ENCODE measurements at places on chromosomes 11 and 22. TPM values are rescaled to one million over a fixed set of nuclear protein-coding genes. Genes with fewer than 3 reads are reported as not detected.

DNA sequence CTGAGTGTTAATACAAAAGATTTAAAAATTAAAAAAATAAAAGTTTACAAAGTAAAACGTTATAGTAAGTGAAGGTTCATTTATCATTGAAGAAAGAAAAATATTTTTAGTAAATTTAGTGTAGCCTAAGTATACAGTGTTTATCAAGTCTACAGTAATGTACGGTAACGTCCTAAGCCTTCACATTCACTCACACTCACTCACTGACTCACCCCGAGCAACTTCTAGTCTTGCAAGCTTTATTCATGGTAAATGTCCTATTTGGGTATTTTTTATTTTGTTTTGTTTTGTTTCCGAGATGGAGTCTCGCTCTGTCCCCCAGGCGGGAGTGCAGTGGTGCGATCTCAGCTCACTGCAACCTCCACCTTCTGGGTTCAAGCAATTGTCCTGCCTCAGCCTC, 8.8 kb downstream of the CASTOR1 start:
- peak; percentile 36 for DNase-seq
- no peak overlapping the region for H3K27ac ChIP-seq
- H3K4me1 ChIP-seq: peaks cover 31% of the 10 kb centered on the region
- H3K27me3 ChIP-seq: no peaks in the 10 kb centered on the region
- H3K36me3 ChIP-seq: no peaks in the 10 kb centered on the region

DNA sequence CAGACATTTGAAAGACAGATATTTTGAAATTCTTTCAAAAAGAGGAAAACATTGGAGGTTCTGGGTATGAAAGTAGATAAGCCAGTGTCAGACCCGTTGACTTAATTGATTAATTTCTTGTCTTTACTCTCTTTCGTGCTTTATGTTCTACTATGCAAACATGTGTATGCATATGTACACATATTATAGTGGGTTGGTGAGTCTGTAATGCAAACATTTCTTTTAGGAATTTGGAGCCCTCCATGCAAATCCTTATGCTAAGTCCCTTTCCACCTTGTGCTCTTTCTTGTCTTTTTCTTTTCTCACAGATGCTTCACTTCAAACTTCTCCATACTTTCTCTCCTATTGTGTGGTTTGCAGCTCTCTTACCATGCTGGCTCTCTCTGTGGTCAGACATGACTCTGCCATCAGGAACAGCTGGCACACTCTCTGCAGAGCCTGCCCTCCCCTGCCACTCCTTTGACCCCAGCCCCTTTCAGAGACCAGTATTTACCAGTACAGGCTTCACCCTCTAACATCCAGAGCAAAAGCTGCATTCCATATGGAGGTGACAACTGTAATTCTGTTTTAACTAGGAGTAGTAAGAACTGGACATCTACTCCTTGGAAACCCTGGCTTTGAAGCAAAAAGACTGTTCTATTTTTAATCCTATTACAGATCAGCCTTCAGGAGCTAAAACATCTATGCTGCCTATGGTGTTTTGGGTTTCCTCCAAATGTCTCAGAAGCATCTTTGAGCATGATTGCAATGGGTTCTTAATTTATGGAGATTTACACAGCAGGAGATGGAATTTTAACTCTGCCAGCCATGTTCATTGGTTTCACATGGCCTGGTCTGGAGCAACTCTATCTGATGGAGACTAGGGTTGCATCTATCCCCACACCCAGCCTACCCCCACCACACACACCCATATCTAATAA, 386.9 kb upstream of the FAT3 start:
- no peak for DNase-seq
- no peaks in the 10 kb centered on the region for H3K36me3 ChIP-seq
- no peak overlapping the region for H3K4me3 ChIP-seq

GRCh38 chr22:19086417-19086816, 35.8 kb downstream of the DGCR2 start:
- H3K36me3 ChIP-seq: no peaks in the 10 kb centered on the region
- no peak overlapping the region for H3K4me3 ChIP-seq
- no peak overlapping the region for H3K27ac ChIP-seq

DNA sequence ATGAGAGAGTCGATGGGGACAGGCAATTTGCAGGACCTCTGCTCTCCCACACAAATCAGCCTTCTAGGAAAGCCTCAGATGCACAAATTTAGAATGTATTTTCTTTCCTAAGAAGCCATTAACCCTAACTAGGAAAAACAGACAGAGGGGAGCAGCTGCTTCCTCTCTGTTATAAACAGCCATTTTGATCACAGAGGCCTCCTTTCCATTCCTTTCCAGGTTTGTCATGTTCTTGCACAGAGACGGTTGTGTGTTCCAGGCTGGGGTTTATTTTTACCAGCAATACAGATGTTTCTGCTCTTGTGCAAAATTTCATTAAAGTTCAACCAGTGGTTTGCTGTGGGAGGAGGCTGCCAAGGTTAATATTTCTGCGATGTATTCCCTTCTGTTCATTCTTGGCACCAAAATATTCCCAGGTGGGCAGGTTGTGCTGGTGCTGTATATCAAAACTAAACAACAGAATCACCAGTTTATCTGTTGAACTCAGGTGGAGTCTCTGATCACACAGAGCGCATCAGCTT, 90.2 kb downstream of the NAV2 start:
- H3K4me3 ChIP-seq: no peak overlapping the region
- no peak for DNase-seq
- H3K4me1 ChIP-seq: peaks cover 14% of the 10 kb centered on the region
- H3K27me3 ChIP-seq: no peaks in the 10 kb centered on the region
- H3K36me3 ChIP-seq: 0 out of 2 replicates have a peak, but pooled peaks cover 3% of the 10 kb centered on the region
- H3K27ac ChIP-seq: no peak overlapping the region

- no peaks in the 10 kb centered on the region for H3K27me3 ChIP-seq
- H3K27ac ChIP-seq: no peak overlapping the region
- H3K4me3 ChIP-seq: no peak overlapping the region
- H3K36me3 ChIP-seq: no peaks in the 10 kb centered on the region
- no peaks in the 10 kb centered on the region for H3K4me1 ChIP-seq
Observed at GRCh38 chr11:15557457-15558230, 442.9 kb downstream of the INSC start.

DNA sequence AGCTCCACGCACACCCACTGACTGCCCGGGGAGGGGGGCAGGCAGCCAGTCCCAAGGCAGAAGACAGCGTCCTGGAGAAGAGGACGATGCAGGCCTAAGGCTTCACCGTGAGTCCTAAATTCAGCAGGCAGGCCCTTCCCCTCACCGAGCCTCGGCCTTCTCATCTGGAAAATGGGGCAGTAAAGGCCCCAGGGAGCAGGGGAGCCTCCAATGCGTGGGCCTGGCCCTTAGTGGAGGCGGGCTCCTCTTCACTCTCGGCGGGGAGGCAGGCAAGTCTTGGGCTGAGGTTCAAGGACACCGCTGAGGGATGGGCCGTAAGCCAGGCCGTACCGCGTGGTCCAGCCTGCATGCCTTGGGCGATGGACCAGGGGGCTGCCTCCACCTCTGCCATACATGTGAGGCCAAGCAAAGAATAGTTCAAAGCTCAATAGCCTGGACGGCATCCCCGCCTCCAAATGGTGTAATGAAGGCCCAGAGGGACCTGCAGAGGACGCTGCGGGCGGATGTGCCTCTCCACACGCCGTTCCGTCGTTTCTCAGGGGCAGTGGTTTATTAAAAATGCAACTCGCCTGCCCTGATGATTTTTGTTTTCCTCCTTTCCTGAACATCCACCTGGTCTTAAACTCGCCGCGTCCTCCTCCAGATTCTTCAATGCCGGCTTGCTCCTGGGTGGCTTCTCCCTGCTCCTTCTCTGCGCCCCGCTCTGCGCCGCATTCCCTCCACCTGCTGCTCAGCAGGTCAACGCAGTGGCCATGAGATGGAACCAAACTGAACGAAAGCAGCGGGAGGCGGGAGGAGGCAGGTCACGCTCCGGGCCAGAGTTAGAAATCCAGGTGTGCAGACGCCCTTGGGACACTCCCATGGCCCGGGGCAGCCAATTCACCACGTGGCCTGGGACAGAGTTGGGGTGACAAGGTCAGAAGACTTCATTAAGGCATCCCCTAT, 627.8 kb downstream of the TBC1D22A start:
- H3K4me1 ChIP-seq: no peaks in the 10 kb centered on the region
- H3K27me3 ChIP-seq: no peaks in the 10 kb centered on the region
- H3K36me3 ChIP-seq: no peaks in the 10 kb centered on the region
- no peak overlapping the region for H3K27ac ChIP-seq
- no peak for DNase-seq

- H3K27ac ChIP-seq: no peak overlapping the region
- no peaks in the 10 kb centered on the region for H3K27me3 ChIP-seq
- no peaks in the 10 kb centered on the region for H3K4me1 ChIP-seq
- no peaks in the 10 kb centered on the region for H3K36me3 ChIP-seq
Observed at GRCh38 chr11:83127310-83127637, 29.7 kb upstream of the PCF11 start.

DNA sequence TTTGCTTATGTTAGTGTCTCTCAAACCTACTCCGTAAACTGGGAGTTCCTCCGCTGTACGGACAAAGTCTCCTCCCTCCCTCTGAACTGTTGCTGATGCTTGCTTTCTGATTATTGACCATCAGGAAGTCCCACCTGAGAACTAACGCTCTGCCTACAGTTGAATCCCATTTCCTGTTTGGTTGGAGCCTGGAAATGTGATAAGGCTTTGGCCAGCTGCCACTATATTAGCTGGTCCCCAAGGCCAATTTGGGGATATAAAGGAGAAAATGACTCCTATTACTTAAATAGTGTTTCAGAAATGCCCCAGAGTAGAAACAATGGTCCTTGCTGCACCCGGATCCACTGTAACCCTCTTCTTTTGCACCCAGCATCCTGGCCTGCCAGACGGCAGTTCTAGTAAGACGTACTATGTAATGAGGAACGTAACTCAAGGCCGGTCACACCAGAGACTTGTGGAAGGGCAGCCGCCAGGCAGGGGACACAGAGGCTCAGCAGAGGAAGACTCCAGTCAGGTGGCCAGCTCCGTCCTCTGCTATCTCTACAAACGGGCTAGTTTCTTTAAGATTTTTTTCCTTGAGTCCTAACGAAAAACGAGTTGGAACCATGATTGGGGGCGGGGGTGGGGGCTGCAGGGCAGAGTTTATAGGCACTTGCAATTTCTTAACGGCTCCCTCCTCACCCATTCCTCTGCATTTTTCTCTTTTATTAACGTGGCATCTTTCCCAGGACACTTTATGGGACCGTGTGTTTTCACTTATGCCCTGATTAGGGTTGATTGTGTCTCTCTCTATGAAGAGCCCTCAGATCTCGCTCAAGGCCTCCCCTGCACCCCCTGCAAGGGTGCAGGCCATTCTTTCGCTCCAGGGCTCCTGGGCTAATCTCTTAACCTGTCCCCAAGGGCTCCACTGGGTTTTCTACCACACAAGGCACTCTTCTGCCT, 72.8 kb upstream of the CDON start:
- no peaks in the 10 kb centered on the region for H3K27me3 ChIP-seq
- peaks cover 43% of the 10 kb centered on the region for H3K4me1 ChIP-seq
- no peak overlapping the region for H3K27ac ChIP-seq
- no peak overlapping the region for H3K4me3 ChIP-seq

DNA sequence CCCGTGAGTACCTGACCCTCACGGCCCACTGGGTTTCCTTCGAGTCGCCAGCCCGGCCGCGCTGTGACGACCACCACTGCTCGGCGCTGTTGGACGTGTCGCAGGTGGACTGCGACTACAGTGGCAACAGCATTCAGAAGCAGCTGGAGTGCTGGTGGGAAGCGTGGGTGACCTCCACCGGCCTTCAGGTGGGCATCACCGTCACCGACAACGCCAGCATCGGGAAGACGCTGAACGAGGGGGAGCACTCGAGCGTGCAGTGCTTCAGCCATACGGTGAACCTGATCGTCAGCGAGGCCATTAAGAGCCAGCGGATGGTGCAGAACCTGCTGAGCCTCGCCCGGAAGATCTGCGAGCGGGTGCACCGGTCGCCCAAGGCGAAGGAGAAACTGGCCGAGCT, 32.2 kb downstream of the ZBED4 start:
- peaks cover 22% of the 10 kb centered on the region for H3K36me3 ChIP-seq
- H3K4me1 ChIP-seq: no peaks in the 10 kb centered on the region
- H3K27ac ChIP-seq: no peak overlapping the region
- H3K27me3 ChIP-seq: no peaks in the 10 kb centered on the region
- no peak overlapping the region for H3K4me3 ChIP-seq
- DNase-seq: no peak

GRCh38 chr22:25021409-25021808, 68.9 kb downstream of the KIAA1671 start:
- H3K36me3 ChIP-seq: no peaks in the 10 kb centered on the region
- H3K4me1 ChIP-seq: peaks cover 9% of the 10 kb centered on the region
- DNase-seq: no peak
- H3K27ac ChIP-seq: no peak overlapping the region
- H3K4me3 ChIP-seq: no peak overlapping the region
- peaks cover 10% of the 10 kb centered on the region for H3K27me3 ChIP-seq

GRCh38 chr11:57598831-57599155, 1.3 kb downstream of the SERPING1 start:
- peak; percentile 66 for DNase-seq
- peak overlapping the region; percentile 80 for H3K27ac ChIP-seq
- peak overlapping the region; percentile 77 for H3K4me3 ChIP-seq

GRCh38 chr11:100303897-100304296, 383.2 kb upstream of the ARHGAP42 start:
- no peak for DNase-seq
- H3K4me1 ChIP-seq: no peaks in the 10 kb centered on the region
- H3K27me3 ChIP-seq: no peaks in the 10 kb centered on the region
- H3K36me3 ChIP-seq: no peaks in the 10 kb centered on the region
- no peak overlapping the region for H3K27ac ChIP-seq

DNA sequence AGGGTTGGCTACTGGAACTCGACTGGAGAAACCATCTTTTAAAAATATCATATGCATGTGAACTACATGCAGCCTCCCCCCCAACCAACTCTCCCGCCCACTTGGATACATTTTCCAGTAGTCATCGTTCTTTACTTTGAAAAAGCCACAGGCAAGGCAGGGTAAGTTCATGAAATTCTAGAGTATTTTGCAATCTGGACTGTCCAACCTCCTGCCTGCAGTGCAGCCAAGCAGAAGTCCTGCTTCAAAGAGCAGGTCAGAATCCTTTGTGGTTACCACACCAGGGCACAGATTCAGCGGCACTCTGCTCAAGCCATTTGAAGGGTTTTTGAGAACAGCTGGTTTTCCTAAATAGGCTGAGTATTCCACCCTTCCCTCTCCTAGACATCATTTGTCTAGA, 12.1 kb downstream of the ELF5 start:
- peak; percentile 88 for DNase-seq
- H3K4me3 ChIP-seq: 0 out of 2 replicates have a peak overlapping the region, but pooled peaks have one; percentile 6
- no peaks in the 10 kb centered on the region for H3K36me3 ChIP-seq
- H3K27me3 ChIP-seq: no peaks in the 10 kb centered on the region

DNA sequence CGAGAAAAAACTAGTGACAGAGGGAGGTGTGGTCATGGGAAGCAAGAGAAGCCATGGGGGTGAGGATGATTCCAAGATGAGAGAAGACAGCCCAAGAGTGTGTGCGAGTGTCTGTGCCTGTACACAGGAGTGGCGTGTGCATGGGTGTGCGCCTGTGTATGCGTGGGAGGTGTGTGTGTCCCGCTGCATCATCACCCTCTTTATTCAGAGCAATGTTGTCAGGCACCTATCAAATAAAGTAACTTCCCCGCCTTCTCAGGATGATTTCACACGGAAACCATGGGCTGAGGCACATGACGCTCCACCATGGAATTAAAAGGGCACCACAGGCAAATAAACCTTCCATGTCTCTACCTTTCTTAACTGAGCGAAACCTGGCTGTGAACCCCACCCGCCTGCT, 24.6 kb downstream of the MS4A10 start:
- H3K36me3 ChIP-seq: no peaks in the 10 kb centered on the region
- no peaks in the 10 kb centered on the region for H3K27me3 ChIP-seq

Gene CYB5R2
- total RNA-seq: 11.5 TPM

Gene INS
- not detected for total RNA-seq

Gene ABCG4
- total RNA-seq: not detected

Gene SLC29A2
- not detected for total RNA-seq

Gene HEPHL1
- not detected for total RNA-seq

Gene MRGPRE
- not detected for total RNA-seq
